ENCODE measurements at places on chromosomes 1 and 21. TPM values are rescaled to one million over a fixed set of nuclear protein-coding genes. Genes with fewer than 3 reads are reported as not detected.

UMODL1 gene
- 0.50 TPM for total RNA-seq

PSMB4 gene
- total RNA-seq, result 177 TPM

CYYR1 gene
- total RNA-seq, result 28.1 TPM

GLUL gene
- 1,362 TPM for total RNA-seq

FAM43B gene
- total RNA-seq, result 0.38 TPM

FOXD2 gene
- 0.44 TPM for total RNA-seq

TIE1 gene
- 48.5 TPM for total RNA-seq

FCRL1 gene
- total RNA-seq, result 4.2 TPM

TNFRSF14 gene
- total RNA-seq, result 152 TPM

TMEM82 gene
- total RNA-seq, result not detected

ZMPSTE24 gene
- total RNA-seq, result 42.5 TPM

CLCNKA gene
- 0.65 TPM for total RNA-seq

ST6GALNAC3 gene
- 8.8 TPM for total RNA-seq

IVL gene
- total RNA-seq, result 0.24 TPM

FCER1G gene
- 283 TPM for total RNA-seq

HSD11B1 gene
- total RNA-seq, result 11.6 TPM

SPATA21 gene
- total RNA-seq, result not detected

CD5L gene
- total RNA-seq, result 6.8 TPM

JTB gene
- total RNA-seq, result 121 TPM

CFH gene
- 69.6 TPM for total RNA-seq

GMEB1 gene
- 14.2 TPM for total RNA-seq

CR1L gene
- 1.3 TPM for total RNA-seq

MAP10 gene
- total RNA-seq, result 2.6 TPM

ETS2 gene
- total RNA-seq, result 160 TPM

LCE6A gene
- total RNA-seq, result not detected

SLC45A3 gene
- total RNA-seq, result 6.8 TPM

HES4 gene
- 21.4 TPM for total RNA-seq

MMEL1 gene
- total RNA-seq, result 7.6 TPM

C1orf87 gene
- total RNA-seq, result 7.4 TPM

IL19 gene
- total RNA-seq, result not detected

S100A7 gene
- not detected for total RNA-seq

TRIM58 gene
- total RNA-seq, result 4.0 TPM
